ENCODE measurements at places on chromosomes 6 and 20. TPM values are rescaled to one million over a fixed set of nuclear protein-coding genes. Genes with fewer than 3 reads are reported as not detected.

Gene CPNE5
- not detected for total RNA-seq

DNA sequence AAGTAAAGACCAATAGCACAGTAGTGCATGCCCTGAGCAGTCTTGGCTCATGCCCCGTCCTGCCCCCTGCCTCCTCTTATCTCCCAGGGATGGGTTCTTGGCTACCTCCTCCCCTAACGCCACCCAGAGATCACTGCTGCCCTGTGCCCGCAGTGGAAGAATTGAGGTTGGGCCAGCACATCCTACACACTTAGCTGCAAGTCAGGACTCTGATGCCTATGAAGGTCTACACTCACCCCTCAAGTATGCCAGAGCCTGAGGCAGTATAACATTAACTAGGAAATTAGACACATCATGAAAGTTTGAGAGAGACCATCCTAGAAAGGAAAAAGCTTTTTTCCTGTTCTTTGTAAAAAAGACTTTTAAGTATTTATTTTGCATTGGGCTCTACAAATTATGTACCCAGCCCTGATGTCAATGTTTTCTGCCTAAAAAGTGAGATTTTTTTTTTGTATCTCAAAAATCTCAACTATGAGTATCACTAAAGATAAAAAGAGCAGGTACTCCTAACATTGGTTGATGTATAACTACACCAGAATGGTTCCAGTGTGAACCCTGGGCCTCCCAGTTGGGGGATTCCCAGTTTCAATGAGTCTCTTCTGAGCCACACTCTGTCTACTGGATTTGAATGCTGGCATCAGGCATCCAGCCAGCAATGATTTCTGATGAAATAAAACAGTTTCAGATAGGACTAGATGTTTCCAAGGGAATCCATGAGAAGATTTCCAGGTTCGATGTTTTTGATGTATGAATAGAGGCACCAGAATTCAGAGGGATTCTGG lies 115.4 kb downstream of the ISM1 start:
- H3K36me3 ChIP-seq, result no peaks in the 10 kb centered on the region
- H3K4me1 ChIP-seq, result peaks cover 14% of the 10 kb centered on the region
- H3K27ac ChIP-seq, result no peak overlapping the region
- DNase-seq, result peak; percentile 57

DNA sequence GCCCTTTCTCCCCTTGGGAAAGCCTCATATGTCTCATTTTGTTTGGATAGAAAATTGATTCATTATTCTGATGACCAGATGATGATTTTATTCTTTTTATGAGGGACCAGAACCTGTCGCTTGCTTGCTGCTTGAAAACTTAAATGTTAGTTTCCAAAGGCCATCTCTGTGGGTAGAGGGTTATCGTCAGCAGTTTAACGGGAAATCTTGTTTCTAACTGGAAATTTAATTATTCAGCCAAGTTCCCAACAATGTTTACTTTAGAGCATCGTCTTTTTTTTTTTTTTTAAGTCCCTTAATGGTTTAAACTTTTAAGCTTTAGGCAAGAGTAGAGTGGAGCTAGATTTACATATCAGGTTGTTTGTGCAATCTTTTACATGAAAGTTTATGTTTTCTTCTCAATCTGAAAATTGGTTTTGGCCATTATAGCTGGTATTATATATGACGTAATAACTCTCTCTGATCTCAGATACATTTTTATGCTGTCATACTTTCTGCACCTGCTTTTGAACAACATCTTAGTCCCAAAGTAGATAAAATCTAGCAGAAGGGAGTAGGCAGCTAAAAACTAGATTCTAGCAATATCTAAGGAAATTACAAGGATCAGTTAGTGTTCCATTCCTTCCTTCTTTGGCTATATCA lies 93.9 kb downstream of the FOXO3 start:
- H3K36me3 ChIP-seq, result 0 out of 2 replicates have a peak, but pooled peaks cover 5% of the 10 kb centered on the region
- DNase-seq, result no peak
- H3K27ac ChIP-seq, result no peak overlapping the region
- peaks cover 86% of the 10 kb centered on the region for H3K4me1 ChIP-seq
- peak overlapping the region; percentile 31 for H3K4me3 ChIP-seq
- H3K27me3 ChIP-seq, result peaks cover 2% of the 10 kb centered on the region

DNA sequence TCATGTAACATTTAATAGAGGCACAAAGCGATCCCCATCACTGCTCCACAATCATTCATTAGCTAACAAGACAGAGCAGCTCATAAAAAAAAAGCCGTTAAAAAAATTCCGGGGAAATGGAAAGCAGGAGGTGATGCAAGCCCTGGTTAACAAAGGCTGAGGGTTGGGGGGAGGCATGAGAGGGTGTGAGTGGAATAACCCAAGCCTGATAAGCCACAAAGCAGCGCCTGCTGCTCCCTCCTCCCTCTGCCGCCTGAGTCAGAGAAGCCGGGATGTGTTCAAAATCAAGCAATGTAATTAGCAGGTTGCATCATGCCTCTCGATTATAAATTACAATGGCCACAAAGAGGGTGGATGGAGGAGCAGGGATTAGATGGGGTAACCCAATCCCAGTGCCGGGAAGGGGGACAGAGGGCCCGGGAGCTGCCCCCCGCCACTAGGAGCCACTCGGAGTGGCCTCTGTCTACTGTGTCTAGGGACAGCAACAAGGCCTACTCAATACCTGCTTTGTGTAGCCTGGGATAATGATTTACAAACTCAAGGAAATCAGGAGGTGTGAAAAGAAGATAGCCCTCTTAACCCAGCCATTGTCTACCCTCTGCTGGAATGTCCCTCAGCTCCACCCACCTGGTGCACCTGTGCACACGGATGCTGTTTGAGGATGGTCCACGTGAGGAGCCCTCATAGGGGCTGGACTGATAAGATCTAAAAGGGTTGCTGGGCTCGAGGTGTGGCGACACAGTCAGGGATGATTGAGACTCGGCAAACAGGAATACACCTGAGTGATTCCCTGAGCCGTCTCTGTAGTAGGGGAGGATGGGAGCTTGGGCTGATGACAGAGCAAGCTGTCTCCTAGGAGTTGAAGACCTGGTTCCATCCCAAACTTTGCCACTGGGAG lies 156.9 kb downstream of the VEGFA start:
- DNase-seq, result peak; percentile 69
- H3K36me3 ChIP-seq, result no peaks in the 10 kb centered on the region
- H3K4me3 ChIP-seq, result no peak overlapping the region
- H3K27ac ChIP-seq, result peak overlapping the region; percentile 66
- H3K4me1 ChIP-seq, result peaks cover 35% of the 10 kb centered on the region
- peaks cover 2% of the 10 kb centered on the region for H3K27me3 ChIP-seq

GRCh38 chr6:87729965-87730719 lies 28.1 kb upstream of the AKIRIN2 start:
- peaks cover 54% of the 10 kb centered on the region for H3K4me1 ChIP-seq
- no peak overlapping the region for H3K27ac ChIP-seq
- no peak overlapping the region for H3K4me3 ChIP-seq
- no peaks in the 10 kb centered on the region for H3K27me3 ChIP-seq

DNA sequence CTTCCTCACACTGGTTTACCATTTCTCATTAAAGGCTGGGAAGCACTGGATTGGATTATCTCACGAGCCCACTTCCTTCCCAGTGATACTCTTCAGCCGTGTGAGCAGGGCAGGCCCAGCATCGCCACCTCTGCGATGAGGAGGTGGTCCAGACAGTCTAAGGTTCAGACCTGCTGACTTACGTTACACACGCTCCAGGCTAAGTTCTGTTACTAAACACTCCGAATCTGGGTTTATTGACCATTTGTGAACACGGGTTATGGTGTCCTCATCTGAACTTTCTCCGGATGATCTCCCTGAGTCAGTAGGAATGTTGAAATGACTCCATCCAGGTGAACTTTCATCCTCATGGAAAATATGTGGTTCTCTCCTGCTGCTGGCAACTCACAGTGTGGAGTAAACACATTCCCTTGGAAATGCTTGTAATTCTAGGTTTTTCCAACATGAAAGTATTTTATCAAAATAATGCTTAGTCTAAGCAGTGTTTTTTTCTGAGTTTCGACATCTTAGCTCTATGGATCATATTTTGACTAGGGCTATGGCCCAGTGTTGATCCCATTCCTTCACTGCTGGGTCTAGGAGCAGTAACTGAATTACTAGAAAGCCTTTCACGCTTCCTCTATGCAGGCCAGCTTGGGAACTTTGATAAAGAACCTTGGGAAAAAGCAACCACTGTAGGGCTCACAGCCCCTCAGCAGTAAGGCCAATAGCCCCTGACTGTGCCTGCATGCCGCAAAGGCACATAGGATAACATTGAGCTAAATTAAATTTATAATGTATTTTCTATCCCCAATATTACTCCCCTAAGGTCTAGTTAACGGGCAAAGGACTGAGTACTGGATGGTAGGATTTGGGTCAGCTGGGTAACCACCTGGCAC lies 37.7 kb upstream of the PXDC1 start:
- H3K4me3 ChIP-seq, result no peak overlapping the region
- no peaks in the 10 kb centered on the region for H3K36me3 ChIP-seq
- peak overlapping the region; percentile 46 for H3K27ac ChIP-seq
- DNase-seq, result peak; percentile 30
- peaks cover 23% of the 10 kb centered on the region for H3K4me1 ChIP-seq

DNA sequence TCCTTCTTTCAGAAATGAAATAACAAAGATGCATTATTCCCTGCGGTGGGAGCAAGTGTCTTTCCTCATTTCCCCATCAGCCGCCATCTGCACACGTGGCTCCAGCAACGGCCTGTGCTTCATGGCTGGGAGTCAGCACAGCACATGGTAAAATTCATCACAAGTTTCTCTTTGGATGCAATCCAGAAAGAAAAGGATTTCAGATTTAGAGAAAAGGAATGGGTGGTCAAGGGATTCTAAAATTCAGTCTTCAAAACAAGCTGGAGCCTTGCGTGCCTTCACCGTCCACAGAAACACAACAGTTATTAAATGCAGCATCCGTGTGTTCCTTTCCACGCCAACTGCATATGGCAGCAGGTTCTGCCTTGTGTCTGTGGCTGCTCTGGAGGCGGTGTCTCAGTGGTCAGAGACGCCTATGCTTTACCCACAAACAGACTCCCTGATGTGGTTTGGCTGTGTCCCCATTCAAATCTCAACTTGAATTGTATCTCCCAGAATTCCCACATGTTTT lies 107.6 kb downstream of the THBS2 start:
- H3K4me3 ChIP-seq, result no peak overlapping the region
- H3K27ac ChIP-seq, result peak overlapping the region; percentile 57
- H3K4me1 ChIP-seq, result peaks cover 49% of the 10 kb centered on the region
- no peak for DNase-seq

Data from HFFc6 (cell line).